Activated CD8-positive, alpha-beta memory T cell treated with anti-CD3 and anti-CD28 coated beads, Interleukin-2, amount 10 ng/mL, durations not matched to agents 7 days and 5 days (primary cell): ENCODE measurements at places on chromosomes 11 and 22.

GRCh38 chr11:31798554-31799434 lies 12.3 kb downstream of the PAX6 start:
- peak; percentile 41 for DNase-seq

GRCh38 chr11:45929486-45930030 lies 7.1 kb downstream of the LARGE2 start:
- DNase-seq, result peak; percentile 44

DNA sequence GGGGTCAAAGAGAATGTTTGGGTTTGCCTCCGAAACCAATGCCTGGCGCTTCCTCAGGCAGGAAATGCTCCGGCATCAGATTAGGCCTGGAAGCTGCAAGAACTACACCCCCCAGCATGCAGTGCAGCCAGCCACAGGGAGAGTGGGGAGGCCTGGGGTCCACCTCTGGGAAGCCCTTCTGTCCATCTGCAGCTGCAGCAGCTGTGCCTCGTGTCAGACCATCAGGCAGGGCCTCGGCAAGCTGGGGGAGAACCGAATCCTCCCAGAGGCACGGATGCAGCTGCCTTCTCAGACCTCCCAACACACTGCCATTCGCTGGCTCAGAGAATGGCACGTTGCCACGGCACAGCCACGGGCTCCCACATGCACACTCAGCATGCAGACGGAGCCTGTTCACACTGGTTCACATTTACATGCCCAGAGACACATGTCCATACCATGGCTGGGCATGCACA lies 57.4 kb downstream of the NECTIN1 start:
- no peak for DNase-seq

DNA sequence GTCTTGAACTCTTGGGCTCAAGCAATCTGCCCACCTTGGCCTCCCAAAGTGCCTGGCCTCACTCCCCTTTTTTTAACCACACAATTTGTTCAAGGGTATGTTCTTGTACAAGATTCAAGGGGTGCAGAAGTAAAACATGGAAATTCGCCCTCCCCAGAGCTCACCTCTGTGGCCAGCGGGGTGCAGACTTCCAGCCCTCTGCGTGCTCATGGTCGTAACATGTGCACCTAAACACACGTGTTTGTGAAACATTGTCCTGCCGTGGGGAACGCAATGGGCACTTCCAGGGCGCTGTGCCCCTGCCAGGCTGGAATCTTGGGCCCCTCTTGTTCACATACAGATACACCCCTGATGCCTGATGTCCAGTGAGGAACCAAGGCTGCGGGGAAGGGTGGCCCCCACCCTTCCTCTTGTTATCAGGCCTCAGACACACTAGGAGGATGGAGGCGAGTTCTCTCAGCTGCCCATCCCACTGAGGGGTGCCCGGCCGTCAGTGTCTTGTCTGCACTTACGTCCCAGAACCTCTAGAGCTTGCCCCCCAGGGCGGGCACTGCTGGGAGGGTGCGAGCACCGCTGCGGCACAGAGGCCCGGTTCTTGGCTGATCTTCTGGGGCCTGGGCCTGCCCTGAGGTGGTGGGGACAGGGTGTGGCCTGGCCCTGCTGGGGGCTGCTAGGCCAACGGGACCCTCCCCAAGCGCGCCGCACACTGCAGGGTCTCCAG lies 4.1 kb upstream of the EPS8L2 start:
- no peak for DNase-seq

DNA sequence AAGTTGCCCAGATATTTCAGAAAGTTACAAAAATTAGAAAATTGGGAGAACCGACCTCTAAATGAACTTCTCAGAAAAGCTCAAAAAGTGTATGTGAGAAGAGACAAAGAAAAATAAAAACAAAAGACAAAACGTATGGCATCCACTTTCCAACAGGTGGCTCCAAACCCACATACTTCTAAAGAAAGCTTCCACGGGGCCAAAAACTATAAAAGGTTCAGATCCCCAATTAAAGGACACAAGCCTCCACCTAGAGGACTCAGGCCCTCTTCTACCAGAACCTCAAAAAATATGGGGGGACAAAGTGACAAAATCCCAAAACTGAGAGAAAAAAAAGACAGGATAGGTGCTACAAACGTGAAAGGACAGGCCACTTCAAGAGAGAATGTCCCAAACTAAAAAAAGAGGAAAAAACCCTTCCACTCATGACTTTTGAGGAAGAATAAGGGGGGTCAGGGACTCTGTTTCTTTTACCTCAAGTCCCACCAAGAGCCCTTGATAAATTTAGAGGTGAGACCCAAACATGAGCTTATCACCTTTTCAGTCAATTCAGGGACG lies 8.8 kb downstream of the SCGB2A1 start:
- DNase-seq, result no peak

GRCh38 chr11:72673943-72674828 lies at the start of gene PDE2A:
Gene PDE2A (minus strand): TSS chr11:72674422. CDS start chr11:72674207, 215 bp downstream.
- no peak for DNase-seq

DNA sequence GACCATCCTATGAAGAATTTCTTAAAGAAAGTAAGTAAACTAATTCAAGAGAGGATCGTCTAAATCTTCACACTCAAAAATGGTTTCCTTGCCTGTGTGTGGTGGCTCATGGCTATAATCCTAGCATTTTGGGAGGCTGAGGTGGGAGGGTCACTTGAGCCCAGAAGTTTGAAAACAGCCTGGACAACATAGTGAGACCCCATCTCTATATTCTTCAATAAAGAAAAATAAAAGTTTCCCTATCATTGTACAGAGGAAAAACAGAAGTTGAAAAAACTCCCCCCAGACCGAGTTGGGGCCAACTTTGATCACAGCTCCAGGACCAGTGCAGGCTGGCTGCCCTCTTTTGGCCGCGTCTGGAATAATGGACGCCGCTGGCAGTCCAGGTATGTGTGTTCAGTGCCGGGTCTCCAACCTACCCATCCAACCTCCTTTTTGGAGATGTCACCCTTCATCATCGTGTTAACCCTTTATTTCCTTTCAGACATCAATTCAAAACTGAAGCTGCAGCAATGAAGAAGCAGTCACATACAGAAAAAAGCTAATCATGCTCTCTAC lies 3.0 kb downstream of the RPS25 start:
- DNase-seq, result no peak

GRCh38 chr11:20274031-20274430 lies 89.5 kb upstream of the HTATIP2 start:
- DNase-seq, result no peak

DNA sequence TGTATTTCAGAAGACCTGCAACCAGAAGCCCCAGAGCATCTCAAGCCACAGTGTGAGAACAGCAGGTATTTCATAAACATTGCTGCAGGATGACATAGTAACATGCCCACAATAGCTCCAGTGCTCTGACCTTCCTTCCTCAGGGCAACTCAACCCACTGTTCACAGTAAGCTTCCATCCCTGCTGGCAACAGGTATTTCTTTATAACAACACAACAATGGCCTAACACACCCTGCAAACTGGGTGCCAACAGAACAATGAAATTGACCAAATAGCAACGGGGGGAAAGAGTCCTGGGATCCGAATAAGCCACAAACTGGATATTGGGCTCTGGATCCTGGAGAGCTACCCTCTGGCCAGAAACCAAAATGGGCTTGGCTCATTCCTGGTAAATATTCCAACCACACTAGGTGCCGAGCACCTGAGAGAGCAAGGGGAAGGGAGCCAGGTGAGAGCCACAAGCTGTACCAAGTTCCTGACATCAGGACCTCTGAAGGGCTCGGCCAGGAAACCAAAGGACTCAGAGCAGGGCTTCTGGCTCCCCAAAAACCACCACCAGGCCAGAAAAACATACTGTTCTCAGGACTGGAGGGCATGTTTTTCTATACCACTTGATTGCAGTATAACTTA lies 99.5 kb downstream of the MICAL3 start:
- no peak for DNase-seq

GRCh38 chr11:106015066-106015465 lies 7.0 kb downstream of the MSANTD4 start:
- no peak for DNase-seq

DNA sequence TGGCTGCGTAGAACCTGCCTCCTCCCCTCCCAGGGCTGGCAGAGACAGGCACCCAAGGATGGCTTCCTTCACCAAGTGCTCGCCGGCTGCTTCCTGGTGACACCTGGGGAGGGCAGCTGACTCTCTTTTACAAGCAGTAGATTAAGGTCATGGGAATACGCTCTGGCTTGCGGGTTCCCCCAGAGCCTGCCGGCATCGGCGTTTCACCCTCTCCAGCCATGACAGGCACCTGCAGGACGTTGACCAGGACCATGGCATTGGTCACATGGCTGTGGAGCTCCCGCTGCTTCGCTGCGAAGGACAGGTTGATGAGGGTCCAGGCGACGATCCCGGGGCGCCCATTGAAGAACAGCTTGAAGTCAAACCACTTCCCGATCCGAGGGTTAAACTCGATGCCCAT lies 9.5 kb downstream of the DHCR7 start:
- DNase-seq, result no peak

GRCh38 chr11:133984828-133985227 lies 28.1 kb upstream of the IGSF9B start:
- no peak for DNase-seq

DNA sequence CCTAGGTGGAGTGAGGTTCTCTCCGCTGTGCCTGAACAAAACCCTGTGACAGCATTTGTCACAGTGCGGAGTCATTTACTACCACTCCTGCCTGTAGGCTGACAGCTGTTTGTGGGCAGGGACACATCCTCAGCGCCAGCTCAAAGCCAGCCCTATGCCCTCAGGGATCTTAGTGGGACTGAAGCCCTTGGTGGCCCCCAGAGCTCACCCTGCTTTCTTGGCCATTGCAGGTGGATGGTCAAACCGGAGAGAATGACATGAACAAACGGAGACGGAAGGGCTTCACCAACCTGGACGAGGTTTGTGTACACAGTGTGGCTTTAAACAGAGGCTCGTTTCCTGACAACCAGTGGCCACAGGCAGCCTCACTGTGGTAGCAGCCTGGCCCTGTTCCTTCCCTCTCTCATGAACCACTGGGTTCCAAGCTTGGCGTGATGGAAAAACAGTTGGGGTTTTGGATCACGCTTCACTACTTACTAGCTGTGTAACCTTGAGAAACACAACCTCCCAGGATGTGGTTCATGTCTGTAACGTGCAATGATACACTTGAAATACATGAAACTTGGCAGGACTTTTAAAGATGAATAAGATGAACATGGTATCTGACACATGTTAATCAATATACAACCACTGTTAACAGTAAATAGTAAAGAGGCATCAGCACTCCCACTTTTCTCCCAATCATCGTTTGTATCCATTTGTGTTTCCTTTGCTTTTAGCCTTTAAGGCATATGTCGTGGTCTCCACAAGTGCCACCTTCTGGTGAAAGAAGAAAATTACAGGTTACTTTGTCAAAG lies 125.8 kb downstream of the MICAL2 start:
- DNase-seq, result peak; percentile 89

- DNase-seq, result no peak
These were observed 306.7 kb downstream of the SOX6 start for GRCh38 chr11:16049611-16050010.

GRCh38 chr11:83922318-83922717 lies 636.2 kb upstream of the CCDC90B start:
- no peak for DNase-seq

DNA sequence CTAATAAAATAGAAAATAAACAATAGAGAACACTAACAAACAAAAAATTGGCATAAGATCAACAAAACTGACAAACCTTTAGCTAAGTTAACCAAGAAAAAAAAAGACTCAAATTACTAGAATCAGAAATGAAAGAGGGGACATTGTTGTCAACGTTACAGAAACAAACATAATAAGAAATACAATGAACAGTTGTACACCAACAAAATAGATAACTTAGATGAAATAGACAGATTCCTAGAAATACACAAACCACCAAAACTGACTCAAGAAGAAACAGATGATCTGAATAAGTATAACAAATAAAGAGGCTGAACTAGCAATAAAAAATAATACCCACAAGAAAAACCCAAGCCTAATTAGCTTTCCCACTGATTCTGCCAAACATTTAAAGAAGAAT lies 34.7 kb upstream of the TMPRSS4 start:
- DNase-seq, result no peak

DNA sequence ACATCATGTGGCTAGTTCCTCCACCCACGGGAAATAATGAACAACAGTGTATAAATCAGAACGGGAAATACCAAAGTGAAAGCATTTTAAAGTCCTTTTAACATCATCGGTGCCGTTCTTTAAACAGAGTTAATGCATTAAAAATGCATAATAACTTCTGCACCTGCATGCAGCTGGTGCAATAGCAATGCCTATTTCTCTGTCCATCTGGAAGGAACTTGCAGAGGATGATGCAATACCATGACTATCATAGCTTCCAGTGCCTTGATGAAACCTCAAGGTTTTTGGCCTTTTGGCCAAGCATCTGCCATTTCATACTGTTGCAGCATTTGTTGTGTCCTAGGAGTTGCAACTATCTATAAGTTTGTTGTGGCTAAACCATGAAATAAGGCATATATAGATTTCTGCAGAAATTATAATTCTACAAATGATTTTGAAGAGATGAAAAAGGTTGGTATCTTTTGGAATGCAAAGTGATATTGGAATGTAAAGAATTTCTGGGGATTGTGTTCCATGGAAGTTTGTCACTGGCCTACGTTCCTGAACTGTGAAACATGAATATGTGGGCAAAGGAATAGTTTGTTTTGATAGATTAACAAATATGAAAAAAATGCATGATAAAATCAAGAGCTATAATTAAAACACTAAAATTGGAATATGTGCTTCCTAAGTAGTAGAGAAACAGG lies 9.8 kb upstream of the EIF3F start:
- no peak for DNase-seq

DNA sequence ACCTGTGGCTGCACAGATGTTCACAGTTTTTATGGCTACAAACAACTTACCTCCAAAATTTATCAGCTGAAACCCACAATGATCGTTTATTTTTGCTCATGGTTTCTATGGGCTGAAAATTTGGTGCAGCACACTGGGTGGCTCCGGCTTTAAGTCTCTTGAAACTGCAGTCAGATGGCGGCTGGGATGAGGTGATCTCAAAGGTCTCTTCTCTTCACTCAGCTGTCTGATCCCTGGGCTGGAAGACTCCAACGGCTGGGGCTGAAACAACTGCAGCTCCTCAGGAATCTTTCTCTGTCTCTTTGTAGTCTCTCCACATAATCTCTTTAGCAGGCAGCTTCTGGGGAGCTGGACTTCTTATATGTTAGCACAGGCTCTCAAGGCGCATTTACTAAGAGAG lies 117.3 kb upstream of the FAT3 start:
- no peak for DNase-seq

GRCh38 chr11:76161261-76161961 lies 44.9 kb downstream of the WNT11 start:
- no peak for DNase-seq

- peak; percentile 83 for DNase-seq
These were observed 13.6 kb downstream of the BCL9L start for GRCh38 chr11:118911880-118912741.
